NCI-H2171 (cell line): ENCODE measurements at places on chromosomes 6 and 20.

DNA sequence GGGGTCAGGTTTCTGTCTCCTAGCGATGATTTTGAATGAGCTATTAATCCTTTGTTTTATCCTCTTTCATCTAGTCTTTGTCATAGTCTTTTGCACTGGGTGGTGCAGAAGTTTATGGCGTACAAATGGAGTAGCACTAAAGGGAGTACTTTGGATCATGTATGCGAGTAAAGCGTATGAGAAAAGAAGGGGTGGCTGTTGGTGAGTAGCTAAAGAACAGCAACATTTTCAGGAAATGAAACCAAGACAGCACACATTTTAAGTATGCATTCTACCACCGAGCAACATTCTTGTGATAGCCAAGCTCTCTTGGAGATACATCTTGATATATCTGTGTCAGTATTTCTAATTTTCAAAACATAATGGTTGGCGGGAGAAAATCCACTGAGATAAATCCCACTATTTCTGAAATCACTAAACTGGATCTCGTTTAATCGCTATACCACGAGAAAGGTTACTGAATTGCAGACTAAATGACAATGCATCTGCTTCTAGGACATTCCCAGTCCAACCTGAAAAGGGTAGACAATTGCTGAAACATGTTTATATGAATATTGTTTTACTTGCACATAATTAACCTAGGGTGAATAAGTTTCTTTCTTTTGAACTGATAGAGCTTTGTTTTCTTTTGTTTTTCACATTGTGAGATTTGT, 196.1 kb downstream of the TRIM27 start:
- DNase-seq, result no peak

DNA sequence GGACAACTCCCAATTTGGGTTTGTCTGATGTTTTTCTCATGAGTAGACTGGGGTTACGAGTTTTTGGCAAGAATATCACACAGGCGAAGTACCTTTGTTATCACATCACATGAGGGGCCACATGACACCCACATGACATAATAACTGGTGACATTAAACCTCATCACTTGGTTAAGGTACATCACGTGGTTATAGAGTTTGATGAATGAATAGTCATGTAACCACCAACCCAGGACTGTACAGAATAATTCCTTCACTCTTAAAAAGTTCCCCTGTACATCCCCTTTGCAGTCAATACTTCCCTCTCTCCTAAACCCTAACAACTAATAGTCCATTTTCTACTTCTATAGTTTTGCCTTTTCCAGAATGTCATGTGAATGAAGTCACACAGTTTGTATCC, 83.4 kb downstream of the REV3L start:
- no peak for DNase-seq

- no peak for DNase-seq
These were observed 33.2 kb downstream of the CDH22 start for GRCh38 chr20:46275091-46275490.

DNA sequence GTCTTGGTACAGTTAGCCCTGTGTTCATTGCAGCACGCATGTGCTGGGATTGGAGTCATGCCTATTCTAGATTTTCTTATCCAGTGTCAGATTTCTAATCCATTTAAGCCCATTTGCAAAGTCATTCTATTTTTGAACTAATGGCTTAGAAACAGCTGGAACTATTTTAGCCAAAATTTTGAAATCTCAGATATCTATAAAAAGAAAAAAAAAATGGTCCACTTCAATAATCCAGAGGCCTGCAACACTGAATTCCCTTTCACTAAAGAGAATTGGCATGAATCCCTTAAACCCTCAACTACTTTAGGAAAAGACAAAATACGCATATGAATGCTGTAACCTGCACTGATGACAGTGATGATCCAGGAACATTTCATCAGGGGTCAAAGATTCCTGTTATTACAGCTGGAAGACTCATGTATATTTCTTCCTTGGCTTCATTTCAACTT, 1.5 kb downstream of the COL21A1 start:
- no peak for DNase-seq

DNA sequence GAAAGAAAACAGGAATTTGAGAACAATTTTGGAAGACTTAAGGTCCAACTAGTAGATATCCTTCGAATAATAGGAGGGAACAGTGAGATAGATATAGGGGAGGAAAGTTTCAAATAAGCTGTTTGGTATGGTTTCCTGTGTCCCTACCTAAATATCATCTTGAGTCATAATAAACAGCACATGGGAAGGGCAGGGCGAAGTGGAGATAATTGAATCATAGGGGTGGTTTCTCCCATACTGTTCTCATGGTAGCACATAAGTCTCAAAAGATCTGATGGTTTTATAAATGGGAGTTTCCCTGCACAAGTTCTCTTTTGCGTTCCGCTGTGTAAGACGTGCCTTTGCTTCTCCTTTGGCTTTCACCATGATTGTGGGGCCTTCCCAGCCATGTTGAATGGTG, 39.5 kb upstream of the ENPP5 start:
- no peak for DNase-seq

GRCh38 chr6:163414117-163414945, at the start of gene QKI:
QKI (plus strand) TSS chr6:163414718; CDS start chr6:163415194, 476 bp downstream.
- peak; percentile 59 for DNase-seq

- no peak for DNase-seq
These were observed 55.3 kb upstream of the ADTRP start for GRCh38 chr6:11833626-11834592.

- no peak for DNase-seq
These were observed 321.5 kb upstream of the SASH1 start for GRCh38 chr6:148021165-148021564.

DNA sequence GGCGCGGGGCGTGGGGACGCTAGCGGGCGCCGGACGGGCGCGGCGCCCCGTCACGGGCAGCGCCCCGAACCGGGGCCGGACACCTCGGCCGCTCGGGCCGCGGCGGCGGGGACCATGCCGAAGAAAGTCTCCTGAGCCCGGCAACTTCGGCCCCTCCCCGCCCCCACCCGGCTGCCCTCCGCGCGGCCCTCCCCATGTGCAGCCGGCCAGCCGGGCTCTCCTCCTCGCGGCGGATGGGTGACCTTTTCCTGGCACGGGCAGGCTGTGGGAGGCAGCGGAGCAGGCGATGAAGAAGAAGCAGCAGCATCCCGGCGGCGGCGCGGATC, 278 bp downstream of the UST start:
- no peak for DNase-seq

DNA sequence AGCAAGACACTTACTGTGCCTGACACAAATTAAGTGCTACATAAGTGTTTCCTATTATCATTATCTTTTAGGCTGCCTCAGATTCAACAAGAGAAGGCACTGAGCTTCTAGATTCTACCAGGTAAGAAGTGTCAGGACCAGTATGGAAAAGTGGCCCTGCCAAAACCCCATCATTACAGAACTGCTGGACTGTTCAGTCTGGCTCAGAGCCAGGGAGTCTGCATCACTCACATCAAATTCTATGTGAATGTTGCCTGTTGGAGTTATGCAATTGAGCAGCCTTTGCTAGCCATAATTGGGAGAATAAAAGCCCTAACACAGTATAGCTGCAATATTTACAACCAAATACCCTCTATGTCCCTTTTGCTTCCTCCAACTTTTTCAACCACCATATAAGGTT, 70.9 kb downstream of the ATG5 start:
- DNase-seq, result no peak

- DNase-seq, result no peak
These were observed 147.2 kb downstream of the VEGFA start for GRCh38 chr6:43916924-43917877.

DNA sequence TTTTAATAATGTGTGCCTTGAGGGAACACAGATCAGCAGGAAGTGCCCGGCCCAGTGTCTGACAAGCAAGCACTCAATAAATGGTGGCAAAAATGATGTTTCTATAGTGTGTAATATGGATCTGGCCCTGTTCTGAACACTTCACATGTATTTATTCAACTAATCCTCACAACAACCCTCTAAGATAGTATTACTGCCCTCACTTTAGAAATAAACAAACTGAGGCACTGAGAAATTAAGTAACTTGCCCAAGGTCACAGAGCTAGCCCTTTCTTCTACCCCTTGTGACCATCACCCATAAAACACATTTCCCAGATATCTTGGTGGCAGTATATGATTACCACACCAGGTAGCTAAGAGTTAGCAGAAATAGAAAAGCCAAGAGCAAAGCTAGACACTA, 12.8 kb upstream of the MTFR2 start:
- no peak for DNase-seq

- DNase-seq, result no peak
These were observed 72.4 kb downstream of the GRIK2 start for GRCh38 chr6:101465863-101466262.

DNA sequence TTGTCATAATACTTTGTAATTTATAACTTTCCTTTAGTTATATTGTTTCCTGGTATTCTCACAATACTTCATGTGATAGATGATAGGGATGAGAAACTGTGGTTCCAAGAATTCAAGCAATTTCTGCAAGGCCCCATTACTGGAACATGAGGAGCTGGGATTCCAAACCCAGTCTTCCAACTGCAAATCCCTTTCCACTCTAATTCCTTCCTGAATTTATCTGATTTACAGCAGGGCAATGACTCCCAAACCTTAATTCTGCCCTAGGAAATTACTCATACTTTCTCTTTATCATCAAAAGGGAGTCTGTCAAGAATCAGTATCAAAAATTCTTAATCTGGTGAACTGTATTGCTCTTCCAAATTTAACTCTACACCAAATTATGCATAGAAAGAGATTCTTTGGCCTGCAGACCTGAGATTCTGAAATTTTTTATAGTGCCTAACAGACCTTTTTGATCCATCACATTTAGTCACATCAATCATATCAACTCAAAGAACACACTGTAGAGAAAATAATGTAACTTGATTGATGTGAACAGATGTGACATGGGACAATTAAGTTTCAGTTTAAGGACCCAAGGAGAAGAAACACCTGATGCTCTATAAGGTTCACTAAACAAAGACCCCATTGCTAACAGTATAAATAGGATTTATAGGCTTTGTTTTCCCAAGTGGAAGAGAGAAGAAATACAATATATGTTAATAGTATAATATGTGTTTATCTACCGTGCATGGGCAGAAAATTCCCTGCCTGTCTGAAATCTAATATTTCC, 41.5 kb upstream of the GJA1 start:
- DNase-seq, result peak; percentile 60

- no peak for DNase-seq
These were observed 24.4 kb downstream of the SPDEF start for GRCh38 chr6:34531580-34532201.

- DNase-seq, result no peak
These were observed 284.6 kb upstream of the FOXQ1 start for GRCh38 chr6:1027109-1027794.

- DNase-seq, result no peak
These were observed 15.4 kb downstream of the PEDS1 start for GRCh38 chr20:50138120-50138478.

GRCh38 chr6:156471000-156471399, 306.2 kb upstream of the ARID1B start:
- no peak for DNase-seq

GRCh38 chr6:142443532-142443931, 141.7 kb downstream of the ADGRG6 start:
- no peak for DNase-seq

GRCh38 chr6:139194740-139195139, 59.9 kb downstream of the HECA start:
- DNase-seq, result no peak
